Fibroblast of pulmonary artery (primary cell): ENCODE measurements at places on chromosomes 2 and 18.

DNA sequence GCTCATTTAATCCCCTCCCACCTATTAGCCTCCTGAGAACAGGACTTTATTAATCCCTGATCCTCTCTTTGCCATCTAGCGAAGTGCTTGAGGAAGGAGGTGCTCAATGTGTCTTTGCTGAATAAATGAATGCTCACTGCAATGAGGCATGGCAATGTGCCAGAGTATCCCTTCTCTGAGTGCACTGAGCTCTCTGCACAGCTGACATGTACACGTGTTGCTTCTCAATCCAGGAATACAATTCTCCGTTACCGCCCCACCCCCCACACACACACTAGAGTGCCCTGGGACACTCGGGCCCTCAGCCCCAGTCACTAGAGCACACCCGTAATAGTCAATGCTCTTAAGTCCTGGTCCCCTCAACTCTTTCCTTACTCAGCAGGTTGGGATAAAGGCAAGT is 41.4 kb downstream of the FAM178B start:
- no peak for DNase-seq

DNA sequence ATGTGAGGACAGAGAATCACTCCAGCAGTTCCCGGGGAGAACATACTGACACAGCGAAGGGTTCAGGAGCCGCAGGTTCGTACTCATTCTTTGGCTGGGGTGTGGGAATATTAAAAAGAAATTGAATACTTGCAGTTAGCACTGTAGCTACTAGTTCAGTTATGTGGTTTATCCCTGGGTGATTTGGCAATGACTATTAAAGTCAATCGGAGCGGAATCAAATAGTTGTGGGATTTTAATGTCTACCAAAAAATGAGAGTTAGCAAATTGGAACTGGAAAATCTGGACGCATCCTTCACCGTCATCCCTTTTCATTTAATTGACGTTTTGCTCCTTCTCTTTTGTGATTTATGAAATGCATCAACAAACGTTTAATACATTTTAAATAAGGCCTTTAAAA is 50.8 kb downstream of the GBX2 start:
- no peak for DNase-seq

DNA sequence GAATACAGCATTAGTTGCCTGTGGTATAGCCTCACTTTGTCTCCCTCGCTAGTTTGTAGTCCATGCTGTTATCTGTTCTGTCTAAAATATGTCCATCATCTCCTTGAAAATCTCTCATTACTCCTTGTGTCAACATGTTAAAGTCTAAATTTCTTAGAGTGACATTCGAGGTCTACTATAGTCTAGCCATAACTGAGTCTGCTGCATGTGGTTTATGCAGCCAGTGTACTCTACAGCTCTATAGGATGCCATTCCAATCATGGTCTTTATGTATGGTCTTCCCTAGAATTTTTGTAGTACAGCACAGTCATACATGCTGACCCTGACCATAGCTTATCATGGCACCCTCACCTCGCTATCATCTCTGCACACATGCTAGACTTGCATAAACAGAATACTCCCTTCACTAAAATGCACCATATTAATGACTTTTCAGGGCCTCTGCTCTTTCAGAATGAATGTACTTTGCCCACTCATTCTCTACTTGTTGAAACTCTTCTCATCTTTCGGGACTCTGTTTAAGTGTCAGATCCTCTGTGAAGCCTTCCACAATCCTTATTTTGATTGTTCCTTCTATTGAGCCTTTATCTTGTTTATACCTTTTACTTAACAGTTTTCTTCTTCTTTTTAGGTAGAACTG is 12.8 kb downstream of the TANK start:
- DNase-seq, result no peak

- no peak for DNase-seq
Measured at GRCh38 chr18:73664896-73665295, 482.7 kb downstream of the FBXO15 start.

DNA sequence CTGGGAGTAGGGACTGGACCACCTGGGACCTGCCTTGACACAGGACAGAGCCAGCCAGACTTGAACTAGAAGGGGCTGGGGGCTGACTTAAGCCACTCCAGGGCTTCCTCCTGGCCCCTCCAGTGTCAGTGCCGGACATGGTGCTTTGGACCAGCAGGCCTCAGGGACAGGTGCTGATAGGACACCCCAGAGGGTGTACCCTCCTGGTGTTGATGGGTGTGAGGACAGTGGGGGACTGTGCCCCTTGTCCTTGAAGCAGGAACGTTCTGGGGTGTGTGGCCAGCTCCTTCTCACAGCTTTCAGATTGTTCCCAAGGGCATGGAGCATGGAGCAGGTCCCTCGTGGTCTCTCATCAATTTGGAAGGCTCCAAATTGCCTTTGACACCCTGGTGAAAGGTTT is 6.8 kb downstream of the MAL start:
- no peak for DNase-seq

DNA sequence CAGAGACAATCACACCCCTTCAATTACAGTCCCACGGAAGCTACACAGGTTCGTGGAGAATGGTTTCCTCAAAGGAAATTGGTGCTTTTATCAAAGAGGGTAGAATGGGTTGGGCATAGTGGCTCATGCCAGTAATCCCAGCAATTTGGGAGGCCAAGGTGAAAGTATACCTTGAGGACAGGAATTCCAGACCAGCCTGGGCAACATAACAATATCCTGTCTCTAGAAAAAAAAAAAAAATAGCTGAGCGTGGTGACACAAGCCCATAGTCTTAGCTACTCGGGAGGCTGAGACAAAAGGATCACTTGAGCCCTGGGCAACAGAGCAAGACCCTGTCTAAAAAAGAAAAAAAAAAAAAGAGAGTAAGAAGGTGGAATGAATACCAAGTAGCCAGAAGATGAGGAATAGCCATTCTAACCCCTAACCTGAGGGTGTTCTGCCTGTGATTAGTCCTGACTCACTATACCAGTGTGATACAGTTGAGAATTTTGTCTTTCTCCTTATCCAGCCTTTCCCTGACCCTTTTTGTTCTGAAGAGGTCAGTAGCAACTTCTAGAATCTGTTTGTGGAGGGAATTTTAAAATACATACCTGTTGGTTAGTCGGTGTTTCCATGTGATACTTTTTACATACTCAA is 283.2 kb downstream of the MREG start:
- no peak for DNase-seq

- peak; percentile 73 for DNase-seq
Measured at GRCh38 chr2:32061973-32062861, 1.1 kb upstream of the SPAST start.

- DNase-seq, result no peak
Measured at GRCh38 chr2:20432714-20433113, 14.2 kb upstream of the RHOB start.

- no peak for DNase-seq
Measured at GRCh38 chr2:71743995-71744675, 290.8 kb downstream of the DYSF start.

GRCh38 chr2:45578056-45578843 is 32.8 kb downstream of the SRBD1 start:
- peak; percentile 62 for DNase-seq

DNA sequence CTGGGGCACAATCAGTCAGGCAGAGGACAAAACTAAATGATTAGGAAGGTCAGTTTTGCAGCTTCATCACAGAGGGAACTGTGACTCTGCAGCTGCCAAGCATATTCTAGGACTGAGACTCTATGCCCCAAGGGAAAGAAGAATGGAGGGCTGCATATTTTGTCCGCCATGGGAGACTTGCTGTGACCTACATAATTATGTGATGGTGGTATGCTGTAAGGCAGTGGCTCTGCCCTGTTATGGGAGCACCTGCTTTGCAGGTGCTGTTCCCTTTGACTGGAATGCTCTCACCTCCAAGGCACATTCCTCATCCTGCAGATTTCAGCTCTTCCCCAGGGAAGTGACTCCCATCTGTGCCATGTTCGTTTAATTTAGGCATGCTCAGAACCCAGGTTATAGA is 261.9 kb upstream of the EPHA4 start:
- DNase-seq, result no peak

DNA sequence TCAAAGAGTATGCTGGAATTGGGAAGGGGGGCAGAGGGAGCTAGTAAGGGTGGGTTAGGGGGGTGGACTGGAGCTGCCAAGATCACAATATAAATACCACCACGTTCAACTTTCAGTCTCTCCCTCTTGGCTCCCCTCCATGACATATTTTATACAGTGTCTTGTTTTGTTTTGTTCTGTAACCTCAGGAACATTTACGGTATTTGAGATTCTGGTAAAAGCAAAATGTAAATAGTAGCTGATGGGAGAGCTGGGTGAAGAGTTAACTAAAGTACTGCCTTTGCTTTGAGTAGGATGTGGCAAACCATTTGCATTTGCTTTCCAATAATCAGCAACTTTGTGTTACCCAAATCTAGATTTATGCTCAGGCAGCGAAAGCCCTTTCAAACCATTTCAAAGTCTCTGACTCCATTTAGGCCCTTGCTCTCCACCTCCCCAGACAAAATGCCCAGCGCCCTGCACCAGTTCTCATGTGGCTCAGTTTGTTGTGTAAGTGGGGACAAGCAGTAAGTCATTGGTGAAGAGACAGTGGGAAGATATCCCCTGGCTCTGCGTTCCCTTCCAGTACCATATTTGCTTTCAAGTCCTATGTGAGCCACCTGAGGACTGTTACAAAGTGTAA is 17.4 kb downstream of the IRS1 start:
- DNase-seq, result peak; percentile 65
